ENCODE measurements at places on chromosomes 6 and 20.

DNA sequence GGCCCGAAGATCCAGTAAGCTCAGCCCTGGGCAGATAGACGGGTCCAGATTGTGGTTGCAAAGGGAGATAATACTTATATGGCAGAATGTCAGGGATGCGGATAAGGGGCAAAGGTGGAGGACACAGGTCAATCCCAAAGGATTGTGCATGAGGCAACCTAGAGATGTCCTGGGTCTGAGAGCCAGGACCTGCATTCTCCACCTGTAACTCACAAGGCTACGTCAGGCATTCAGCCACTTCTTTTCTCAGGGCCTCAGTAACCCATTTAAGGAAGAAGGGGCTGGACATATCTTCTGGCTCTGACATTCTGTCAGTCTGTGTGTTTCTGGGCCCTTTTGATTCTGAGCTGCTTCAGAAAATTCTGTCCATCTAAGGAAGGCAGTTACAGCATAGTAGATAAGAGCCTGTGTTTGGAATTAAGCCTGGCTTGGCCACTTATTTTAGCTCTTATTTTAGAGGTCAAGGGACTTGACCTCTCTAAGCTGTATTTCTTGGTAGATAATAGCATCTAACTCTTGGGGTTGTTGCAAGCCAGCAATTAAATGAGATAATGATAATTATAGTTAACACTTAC lies 40.2 kb downstream of the CNBD2 start:
- DNase-seq, result no peak

DNA sequence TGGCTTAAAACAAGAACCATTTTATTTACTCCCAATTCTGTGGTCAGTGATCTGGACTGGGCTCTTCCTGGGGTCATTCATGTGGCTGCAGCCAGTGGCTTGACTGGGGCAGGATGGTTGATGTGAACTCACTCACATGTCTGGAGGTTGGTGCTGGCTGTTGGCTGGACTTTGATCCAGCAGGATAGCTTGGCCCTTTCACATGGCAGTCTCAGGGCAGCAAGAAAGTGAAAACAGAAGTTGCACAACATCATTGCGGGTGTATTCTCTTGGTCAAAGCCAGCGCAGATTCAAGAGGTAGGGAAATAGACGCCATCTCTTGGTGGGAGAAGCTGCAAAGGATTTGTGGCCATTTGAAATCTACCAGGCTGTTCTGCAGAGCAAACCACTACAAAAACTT lies 77.2 kb downstream of the MDGA1 start:
- DNase-seq, result no peak

GRCh38 chr6:31114970-31115849 lies 610 bp downstream of the PSORS1C1 start:
- peak; percentile 71 for DNase-seq

DNA sequence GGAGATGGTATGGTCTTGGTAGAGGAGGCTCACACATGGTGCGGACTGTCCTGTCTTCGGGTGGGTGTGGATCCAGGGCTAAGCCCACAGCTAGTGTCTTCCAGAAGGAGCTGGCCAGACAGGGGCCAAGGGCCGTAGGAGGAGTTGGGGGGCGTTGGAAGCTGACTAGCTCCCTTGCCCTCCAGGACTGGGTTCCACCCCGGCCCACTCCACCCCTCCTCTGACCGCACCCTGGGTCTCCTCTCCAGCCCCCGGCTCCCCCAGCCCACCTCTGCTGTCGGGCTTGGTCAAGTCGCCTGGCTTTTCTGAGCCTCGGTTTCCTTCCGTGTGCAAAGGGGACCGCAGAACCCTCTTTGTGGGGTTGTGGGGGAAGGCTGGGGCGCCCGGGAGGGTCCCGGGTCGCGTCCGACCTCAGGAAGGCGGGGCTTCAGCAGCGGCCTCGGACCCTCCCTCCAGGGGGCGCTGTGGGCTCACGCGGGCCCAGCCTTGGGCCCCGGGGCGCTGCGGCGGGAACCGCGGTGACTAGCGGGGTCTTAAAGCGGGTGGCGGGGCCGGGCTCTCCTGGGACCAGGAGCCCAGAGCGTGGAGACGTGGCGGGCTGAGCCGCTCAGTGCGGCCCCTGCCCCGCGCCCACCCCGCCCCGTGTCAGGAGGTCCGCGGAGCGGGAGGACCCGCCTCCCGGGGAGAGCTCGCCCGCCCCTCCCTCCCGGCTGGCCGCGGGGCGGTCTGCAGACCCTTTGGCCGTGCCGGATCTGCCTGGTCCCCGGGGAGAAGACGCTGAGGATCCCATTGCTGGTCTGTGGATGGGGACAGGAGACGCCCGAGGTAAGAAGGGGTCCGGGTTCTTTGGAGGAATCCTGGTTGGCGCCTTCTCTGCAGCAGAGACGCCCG lies 5.4 kb downstream of the NPBWR2 start:
- peak; percentile 27 for DNase-seq

- DNase-seq, result no peak
Observed at GRCh38 chr6:100163035-100163434, 169.0 kb upstream of the MCHR2 start.

- DNase-seq, result peak; percentile 25
Observed at GRCh38 chr20:61757678-61758563, 307.8 kb downstream of the TAF4 start.

DNA sequence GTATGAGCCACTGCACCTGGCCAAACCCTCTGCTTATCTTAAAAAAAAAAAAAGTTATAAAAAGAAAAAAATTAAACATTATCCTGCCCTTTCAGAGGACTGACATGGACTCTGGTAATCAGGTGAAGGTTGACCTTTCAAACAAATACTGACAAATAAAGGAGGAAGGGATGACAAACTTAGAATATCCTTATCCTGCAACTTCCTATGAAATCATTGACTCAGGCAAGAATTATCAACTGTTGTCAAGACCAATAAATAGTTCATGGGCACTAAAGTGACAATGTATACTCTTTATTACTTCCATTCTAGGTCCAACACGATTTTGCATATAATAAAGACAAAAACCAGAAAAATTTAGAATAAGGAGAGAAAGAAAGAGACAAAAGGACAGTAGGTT lies 117.9 kb downstream of the KIF16B start:
- no peak for DNase-seq

DNA sequence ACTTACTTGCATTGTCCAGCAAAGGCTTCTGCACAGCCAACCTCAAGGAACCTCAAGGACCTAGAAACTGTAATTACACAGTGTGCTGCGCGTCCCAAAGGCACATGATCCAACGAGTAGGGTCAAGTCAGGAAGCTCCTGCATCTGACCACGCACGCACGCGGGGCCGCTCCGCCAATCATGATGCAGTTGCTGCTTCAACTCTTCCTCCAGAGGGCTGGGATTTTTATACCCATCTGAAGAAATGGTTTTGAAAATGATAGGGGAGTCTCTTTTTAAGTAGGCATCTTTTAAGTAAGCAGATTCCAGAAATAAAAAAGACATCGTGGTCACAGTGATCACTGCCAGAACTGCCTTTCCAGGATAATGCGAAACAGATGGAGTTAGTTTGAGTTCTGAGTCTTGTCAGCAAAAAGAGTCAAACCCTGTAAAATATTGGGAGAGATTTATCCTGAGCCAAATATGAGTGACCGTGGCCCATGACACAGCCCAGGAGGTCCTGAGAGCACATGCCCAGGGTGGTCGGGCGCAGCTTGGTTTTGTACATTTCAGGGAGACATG lies 34.0 kb downstream of the KIF25 start:
- no peak for DNase-seq

DNA sequence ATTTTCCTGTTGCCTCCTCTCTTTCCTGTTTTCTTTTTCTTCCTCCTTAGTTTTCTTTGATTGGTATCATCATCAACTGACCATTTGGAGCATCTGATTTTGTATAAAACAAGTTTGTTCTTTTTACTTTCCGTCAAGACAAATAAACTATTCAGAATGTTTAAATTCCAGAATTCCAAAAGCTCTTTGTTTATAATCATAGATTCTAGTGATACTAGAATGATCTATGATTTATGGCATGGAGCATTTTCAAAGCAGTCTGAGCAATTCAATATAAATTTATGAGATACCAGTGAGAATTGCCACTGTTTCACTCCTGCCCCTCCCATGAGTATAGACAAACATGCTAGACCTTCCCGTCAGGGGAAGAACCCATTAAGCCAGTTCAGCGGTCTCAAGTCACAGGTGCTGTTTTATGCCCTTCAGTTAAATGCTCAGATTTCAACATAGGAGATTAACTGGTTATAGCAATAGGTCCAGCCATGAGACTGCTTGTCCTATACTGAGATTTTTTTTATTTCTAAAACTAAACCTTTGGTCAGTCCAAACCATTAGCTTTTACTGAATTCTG lies 60.7 kb downstream of the GRIK2 start:
- peak; percentile 33 for DNase-seq

GRCh38 chr6:88698661-88699060 lies 264.8 kb downstream of the RNGTT start:
- DNase-seq, result no peak

DNA sequence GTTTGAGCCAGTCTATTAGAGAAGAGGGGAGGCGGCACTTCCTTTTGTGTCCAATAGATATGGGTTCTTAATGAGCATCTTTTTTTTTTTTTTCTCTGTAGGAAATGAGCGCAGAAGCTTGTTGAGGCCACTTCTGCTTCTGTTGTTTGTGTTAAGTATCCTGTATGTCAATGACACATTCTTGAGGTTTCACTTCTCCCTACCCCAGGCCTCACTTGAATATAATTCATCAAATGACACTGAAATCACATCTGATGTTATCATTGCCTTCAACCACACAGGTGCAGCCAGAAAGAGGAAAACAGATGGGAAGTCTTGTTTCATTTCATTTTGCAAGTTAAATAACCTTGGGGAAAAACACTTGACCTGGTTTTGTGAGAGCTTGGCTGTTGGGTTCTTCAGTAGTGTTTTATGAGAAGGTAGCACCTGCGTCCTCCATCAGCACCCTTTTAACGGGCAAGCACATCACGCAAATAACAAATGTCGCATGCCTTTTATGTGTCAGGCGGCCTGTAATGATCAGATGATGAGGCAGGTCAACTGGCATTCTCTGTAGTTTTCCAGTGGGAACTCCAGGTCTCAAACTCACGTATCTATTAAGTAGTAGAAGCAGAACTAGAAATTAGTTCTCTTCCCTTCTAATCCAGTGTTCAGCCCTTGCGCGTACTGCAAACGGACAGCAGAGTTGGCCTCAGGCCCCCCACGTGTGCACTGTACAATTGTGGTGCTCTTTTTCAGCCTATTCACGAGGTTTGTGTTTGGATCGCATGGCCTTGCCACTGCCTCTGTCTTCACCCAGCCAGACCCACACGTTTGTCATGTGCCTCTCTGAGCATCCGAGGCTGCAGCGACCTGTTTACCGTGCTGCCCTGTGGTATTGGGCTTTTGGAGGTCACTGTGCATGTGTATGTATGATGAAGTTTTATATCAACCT lies 23.5 kb downstream of the PLEKHG1 start:
- no peak for DNase-seq

DNA sequence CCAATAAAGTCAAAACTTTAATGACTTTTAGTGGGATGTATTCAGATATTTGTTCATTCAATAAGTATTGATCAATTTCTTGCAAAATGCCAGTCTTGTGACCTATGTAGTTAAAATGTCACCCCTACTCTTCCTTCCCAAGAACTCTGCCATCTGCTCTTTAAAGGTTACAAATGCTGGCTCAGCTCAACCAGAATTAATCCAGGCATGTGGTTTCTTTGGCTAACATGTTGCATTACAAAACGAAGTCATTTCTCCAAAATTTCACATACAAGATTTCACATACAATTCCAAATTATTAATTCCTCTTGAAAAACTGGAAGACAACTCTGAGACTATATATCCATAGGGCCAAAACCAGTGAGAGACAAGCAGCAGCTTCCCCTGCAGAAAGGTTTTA lies 395.7 kb downstream of the PRKN start:
- DNase-seq, result no peak

DNA sequence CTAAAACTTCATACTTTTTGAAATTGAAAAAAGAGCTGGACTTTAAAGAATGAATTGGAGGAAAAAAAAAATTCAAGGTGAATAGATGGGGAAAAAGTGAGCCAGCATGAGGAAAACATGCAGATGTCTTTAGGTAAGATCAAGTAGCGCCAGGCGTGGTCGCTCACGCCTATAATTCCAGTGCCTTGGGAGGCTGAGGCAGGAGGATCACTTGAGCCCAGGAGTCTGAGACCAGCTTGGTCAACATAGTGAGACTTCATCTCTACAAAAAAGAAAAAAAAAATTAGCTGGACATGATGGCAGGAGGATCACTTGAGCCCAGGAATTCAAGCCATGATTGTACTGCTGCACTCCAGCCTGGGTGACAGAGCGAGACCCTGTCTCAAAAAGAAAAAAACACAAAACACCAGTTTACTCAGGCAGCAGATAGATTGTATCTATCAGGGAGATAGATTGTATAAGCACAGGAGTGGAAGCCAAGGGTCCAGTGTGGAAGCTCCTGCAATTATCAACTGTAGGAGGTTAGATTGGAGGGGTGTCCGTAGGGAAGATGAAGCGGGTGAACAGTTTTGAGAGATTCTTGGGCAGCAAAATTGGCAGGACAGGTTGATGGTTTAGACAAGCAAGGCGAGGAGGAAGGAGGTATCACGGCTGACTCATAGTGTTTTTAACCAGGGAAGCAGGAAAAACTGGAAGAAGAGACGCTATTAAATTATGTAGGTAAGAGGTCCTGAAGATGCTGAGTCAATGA lies 97.6 kb upstream of the ZNF217 start:
- peak; percentile 92 for DNase-seq

GRCh38 chr6:89655122-89655521 lies 16.6 kb upstream of the LYRM2 start:
- peak; percentile 27 for DNase-seq

GRCh38 chr20:62461157-62461556 lies 14.6 kb downstream of the GATA5 start:
- no peak for DNase-seq

- peak; percentile 80 for DNase-seq
Observed at GRCh38 chr6:125888989-125889656, 67.4 kb upstream of the HINT3 start.

GRCh38 chr20:21189761-21190523 lies 64.1 kb downstream of the KIZ start:
- DNase-seq, result no peak
